ENCODE measurements at places on chromosomes 3 and 15.

GRCh38 chr15:47184908-47185801 lies 532.1 kb upstream of the SEMA6D start:
- no peak for DNase-seq

- DNase-seq = peak; percentile 8
These were observed 47.0 kb upstream of the SMAD3 start for GRCh38 chr15:67018441-67018840.

DNA sequence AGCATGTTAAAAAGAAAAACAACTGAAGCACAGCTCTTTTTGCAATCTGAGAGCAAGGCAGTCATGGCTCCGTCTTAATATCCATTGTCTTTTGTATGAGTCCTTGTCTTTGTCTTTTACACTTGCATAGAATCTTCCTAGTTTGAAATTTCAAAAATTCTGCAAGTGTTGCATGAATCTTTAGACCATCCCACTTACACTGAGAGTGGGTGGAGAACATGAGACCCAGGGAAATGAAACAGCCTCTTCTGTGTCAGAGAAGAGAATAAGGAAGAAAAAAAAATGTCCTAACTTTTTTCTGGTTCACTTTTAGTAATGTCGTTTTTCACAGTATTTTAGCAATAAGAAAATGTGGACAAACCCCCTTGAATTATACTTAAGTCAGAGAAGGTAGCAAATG lies 12.1 kb upstream of the DCLK3 start:
- no peak for DNase-seq

GRCh38 chr15:48046813-48047438 lies 73.9 kb upstream of the SLC24A5 start:
- DNase-seq = no peak

DNA sequence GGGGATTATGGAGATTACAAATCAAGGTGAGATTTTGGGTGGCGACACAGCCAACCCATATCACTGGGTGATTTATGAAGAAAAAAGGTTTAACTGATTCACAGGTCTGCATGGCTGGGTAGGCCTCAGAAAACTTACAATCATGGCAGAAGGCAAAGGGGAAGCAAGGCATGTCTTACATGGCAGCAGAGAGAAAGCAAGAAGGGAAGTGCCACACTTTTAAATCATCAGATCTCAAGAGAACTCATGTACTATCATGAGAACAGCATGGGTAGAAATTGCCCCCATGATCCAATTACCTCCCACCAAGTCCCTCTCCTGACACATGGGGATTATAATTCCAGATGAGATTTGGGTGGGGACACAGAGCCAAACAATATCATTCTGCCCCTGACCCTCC lies 59.7 kb downstream of the DPH6 start:
- no peak for DNase-seq

- DNase-seq = no peak
These were observed 8.6 kb upstream of the NR2F2 start for GRCh38 chr15:96321639-96322535.

DNA sequence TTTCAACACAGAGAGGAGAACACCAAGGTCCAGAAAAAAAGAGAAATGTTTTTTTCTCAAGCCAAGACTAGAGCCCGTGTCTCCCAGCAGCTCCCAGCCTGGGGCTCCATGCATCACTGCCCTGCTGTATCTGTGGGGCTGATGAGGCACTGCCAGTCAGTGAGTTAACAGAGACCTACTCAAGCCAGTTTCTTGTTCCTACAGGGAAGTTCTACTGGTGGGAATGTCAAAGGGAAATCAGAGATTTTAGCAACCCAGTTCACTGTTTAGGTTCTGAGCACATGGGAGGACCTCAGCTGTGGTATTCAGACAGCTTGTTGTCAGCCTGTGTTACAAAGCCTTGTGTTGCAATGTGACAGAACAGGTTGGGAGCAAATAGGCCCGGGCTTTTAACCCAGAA lies 234.3 kb downstream of the TLE3 start:
- DNase-seq = no peak

GRCh38 chr3:187669675-187670504 lies at the start of gene SST:
TSS of gene SST (minus strand) at chr3:187670394. CDS start at chr3:187670291, 103 bp downstream.
- DNase-seq = peak; percentile 18

DNA sequence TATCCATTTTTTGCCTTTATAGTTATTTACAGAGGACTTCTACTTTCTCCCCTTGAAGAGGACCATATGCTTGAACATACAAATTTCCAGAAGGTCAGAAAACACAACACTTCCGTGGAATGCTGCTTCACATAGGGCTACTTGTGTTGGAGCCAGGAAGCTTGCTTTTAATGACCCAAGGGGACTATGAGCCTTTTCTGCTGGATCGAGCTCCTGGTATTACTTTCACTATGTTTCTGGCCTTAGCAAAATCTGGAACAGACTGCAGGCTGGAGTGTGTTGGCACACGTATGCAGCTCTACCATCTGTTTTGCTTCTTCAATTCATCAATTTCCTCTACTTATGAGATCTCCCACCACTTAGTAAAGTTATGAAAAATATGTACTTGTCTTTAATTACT lies 69.3 kb upstream of the CBLB start:
- DNase-seq = no peak

DNA sequence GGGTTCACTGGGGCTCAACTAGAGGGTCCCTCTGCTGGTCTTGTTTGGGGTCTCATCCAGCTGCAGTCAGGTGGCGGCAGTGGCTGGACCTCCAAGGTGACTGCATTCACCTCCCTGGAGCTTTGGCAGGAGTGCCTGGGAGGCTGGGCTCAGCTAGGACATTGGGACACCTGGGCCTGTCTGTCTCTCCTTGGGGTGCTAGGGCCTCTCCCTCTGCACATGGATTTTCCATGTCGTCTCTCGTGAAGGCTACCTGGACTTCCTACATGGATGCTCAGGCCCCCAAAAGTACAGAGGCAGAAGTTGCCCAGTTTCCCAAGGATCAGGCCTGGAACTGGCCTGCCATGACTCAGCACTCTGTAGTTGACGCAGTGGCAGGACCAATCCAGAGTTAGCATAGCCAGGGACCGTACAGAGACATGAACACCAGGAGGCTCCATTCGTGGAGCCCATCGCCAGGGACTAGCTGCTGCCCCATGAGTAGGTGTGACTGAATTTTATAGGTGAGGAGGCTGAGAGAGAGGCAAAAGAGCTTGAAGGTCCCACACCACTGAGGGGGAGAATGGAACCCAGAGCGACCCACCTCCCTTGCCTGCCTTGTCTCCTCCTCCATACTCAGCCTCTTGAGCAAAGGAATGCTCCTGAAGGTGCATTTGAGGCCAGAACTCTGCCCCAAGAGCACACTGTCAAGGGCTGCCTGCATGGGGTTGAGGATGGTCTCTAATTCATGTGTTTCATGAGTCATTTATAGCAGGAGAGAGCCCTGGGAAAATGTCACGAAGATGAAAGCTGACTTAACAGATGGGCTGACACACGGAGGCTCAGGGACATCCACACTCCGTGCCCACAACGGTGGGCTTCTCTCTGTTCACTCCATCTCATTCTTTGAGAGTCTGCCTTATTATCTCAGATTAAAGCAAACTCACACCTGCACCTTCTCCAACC lies 13.0 kb upstream of the ALDH1A3 start:
- no peak for DNase-seq

- no peak for DNase-seq
These were observed 489.6 kb upstream of the RASGRP1 start for GRCh38 chr15:39054128-39054732.

DNA sequence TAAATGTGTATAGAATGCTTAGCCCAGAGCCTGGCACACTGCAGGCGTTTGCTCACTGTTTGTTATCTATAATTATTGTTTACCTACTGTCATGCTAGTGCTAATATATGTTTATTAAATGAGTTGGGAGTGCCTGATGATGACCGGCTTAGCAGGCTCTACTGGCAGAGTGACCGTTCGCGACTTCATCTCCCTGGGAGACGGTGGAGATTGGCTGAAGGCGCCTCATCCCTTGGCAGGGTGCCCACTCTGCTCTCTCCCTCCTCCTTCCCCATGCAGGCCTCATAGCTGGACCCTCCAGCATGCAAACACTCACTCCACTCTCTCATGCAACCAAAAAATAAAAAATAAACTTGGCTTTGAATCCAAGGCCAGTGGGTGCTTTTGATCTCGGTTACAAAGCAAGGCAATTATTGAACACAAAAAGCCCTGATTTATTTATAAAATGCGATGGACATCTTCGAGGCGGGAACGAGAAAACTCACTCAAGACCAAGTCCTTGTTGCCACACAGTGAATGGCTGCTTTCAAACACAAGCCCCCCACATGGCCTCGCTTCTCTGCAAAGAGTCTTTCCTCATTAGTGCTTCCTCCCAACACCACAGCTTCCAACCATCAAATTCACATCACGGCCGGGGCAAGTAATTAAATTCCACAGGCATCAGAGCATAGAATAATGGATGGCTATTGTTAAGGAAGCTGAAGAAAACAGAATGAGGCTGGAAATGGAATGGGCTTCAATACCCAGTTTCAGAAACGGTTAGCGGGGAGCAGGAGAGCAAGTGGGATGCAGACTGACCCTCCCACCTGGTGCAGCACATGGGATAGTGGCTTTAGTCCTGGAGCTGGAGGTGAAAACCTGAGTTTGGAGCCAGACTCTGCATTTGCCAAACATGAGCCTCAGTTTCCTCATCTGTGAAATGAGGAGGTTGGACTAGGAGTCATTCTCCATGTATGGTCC lies 135.7 kb upstream of the RAD18 start:
- DNase-seq = no peak

GRCh38 chr15:77637851-77638692 lies 5.4 kb upstream of the LINGO1 start:
- DNase-seq = no peak

DNA sequence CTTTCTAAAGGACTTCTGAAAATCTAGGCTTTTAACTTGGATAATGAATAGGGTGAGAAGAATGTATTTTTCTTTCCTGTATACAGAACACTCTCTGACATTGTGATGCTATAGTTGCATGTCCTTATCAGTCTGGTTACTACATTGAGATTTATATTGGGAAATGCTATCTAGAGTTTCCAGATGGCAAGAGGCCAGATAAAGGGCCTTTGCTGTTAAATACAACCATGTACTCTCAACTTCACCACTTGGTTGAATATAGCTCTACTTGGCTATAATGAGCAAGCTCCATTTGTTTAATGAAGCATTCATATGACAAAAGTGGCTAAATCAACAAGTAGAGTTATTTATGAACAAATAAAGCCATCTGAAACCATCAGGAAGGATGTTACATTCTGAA lies 91.0 kb downstream of the IGSF11 start:
- DNase-seq = no peak

- no peak for DNase-seq
These were observed 489.2 kb upstream of the CNTN4 start for GRCh38 chr3:1609416-1609815.

DNA sequence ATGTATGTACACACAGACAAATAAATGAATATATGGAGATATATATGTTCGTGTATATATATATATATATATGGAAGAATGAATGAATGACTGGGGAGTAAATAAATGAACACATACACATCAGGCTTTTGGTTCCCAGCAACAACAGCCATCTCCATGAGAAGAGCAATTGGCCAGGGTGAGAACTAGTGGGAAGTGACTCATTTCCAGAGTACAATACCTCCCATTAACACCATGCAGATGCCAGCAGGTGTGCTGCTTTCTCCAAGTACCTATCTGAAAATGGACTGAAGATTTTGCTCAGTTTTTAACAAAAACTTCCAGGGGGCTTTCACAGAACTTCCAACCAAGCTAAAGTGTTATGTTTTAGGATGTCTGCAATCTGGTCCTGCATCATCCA lies 179.8 kb upstream of the SLC2A2 start:
- DNase-seq = no peak

GRCh38 chr3:77232557-77232956 lies 192.7 kb downstream of the ROBO2 start:
- no peak for DNase-seq

DNA sequence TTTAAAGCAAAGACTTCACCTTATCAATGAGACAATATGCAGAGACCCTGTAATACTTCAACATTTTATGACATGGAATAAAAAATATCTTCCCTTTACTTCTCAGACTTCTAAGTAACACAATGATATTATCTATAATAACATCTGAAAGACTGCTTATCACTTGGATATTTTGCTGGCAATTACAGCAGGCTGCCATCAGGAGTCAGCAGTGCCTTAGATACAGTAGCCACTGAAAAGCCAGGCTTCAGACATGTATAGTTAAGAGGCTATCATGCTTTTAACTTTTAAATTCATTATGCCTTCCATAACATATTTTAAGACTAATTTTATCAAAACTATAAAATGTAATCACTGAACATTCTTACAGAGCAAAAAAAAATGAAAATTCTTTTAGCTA lies 227.5 kb downstream of the NEK10 start:
- DNase-seq = no peak

GRCh38 chr3:158091531-158091930 lies 14.7 kb downstream of the SHOX2 start:
- DNase-seq = peak; percentile 76

GRCh38 chr3:71951361-71951760 lies 166.4 kb upstream of the PROK2 start:
- no peak for DNase-seq

- peak; percentile 36 for DNase-seq
These were observed at the start of gene PDE8A for GRCh38 chr15:84981711-84982300. TSS of gene PDE8A (plus strand) at chr15:84981856. CDS start at chr15:84982163, 307 bp downstream.

DNA sequence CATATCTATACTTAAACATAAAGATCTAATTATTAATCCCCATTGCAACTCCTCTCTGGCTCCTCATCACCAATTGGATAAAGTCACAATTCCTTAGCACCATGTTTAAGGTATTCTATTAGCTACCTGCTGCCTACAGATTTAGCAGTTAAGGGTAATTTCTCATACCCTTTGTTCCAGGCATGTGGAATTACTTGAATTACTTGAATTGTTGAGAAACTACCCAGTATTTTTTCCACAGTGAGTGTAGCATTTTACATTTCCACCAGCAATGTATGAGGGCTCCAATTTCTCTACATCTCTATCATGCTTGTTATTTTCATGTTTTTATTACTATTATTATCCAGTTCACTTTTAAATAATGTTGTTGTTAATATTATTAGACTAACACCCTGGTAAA lies 86.4 kb downstream of the P2RY1 start:
- DNase-seq = no peak

GRCh38 chr3:121941592-121941991 lies 47.4 kb downstream of the SLC15A2 start:
- no peak for DNase-seq

DNA sequence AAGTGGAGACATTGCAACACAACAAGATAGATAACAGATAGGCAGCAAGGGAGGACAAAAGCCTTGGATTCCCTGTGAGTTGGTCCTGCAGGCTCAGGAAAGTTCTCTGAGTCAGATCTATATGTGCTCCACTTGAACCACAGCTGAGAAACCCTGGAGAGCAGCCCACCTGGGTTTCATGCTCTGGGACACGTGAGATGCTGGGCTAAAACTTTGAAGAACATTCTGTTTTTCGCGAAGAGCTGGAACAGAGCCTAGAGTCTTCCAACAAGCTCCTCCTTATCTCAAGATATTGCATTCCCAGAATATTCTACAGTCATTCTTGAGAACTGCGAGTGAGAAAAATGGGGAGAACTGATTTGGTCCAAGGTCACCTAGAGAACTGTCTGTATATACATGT lies 583.0 kb upstream of the ROBO1 start:
- DNase-seq = no peak

GRCh38 chr15:34808016-34808415 lies 12.7 kb upstream of the ACTC1 start:
- no peak for DNase-seq

GRCh38 chr15:41559239-41559782 lies 299 bp downstream of the TYRO3 start:
- DNase-seq = no peak

Measured in HAP-1 (cell line).